ENCODE measurements at places on chromosomes 7 and 10. TPM values are rescaled to one million over a fixed set of nuclear protein-coding genes. Genes with fewer than 3 reads are reported as not detected.

- DNase-seq = no peak
Measured at GRCh38 chr10:80108576-80109239, 23.8 kb upstream of the PLAC9 start.

DNA sequence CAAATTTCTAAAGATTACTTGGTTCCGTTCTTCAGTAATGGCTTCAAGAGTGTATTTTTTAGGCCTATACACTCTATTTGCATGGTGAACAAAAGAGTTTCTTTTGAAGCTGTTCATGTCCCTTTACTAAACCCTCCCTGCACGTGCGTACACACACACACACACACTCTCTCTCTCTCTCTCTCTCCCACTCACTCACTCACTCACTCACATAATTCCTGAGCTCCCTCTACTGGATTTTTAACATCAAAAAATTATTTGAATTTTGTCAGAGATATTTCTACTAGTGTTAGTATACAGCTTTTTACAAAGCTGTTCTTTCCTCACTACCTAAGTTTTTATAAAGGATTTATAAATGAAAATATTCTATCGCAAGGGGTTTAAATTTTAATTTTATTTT is 85.9 kb downstream of the UBE3C start:
- no peak for DNase-seq

Gene HIPK2
- 43.2 TPM for polyA plus RNA-seq

Gene COL1A2
- polyA plus RNA-seq = 33.1 TPM

- DNase-seq = no peak
Measured at GRCh38 chr10:42781893-42782445, 626 bp upstream of the BMS1 start.

Gene CCDC136
- 13.9 TPM for polyA plus RNA-seq

DNA sequence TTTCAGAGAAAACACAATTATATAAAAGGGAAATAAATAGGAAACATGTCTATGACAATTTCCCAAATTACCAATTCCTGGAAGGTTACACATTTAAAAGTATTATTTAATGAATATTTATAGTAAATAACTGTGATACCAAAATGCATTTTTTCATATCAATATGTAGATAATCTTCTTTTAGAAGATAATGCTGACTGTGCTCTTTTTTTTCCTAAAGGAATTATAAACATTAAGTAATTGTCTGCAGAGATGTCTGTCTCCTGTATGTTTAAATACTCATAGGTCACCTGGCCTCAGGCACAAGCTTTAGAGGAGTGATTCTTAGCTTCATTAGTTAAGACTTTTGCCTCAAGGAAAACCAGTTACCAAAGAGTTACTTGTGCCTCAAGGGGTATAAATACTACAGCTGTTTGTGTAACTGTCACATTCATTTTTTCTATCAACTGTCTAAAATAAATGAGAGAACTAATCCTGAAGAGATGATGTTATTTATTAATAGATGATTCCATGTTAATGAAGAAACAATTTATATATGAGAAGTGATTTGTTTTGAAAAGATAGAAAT is 77.1 kb downstream of the DNAJC1 start:
- no peak for DNase-seq

- DNase-seq = no peak
Measured at GRCh38 chr10:80697926-80698325, 160.2 kb downstream of the SH2D4B start.

GRCh38 chr7:99380823-99381663 is 6.5 kb downstream of the ARPC1B start:
- no peak for DNase-seq

DNA sequence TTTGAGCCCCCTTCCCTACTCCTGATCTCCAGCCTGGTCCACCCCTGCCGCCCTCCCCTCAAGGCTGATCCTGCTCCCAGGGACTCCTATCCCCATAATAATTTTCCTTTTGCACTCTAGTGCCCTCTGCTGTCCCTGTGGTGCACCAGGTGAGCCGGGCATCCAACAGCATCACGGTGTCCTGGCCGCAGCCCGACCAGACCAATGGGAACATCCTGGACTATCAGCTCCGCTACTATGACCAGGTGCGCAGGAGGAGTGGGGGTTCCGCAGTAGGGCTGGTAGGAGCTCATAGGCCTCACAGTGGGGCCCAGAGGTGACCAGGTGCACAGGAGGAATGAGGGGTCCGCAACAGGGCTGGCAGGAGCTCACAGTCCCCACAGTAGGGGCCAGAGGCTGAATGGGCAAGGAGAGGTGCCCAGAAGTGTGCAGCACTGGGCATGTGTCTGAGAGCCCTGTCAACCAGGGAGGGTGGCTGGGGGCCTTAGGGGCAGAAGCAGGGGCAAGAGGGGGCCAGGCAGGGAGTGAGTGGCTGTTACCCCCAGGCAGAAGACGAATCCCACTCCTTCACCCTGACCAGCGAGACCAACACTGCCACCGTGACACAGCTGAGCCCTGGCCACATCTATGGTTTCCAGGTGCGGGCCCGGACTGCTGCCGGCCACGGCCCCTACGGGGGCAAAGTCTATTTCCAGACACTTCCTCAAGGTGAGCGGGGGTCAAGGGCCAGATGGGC is 11.7 kb downstream of the EPHB6 start:
- no peak for DNase-seq

- no peak for DNase-seq
Measured at GRCh38 chr10:13784067-13784466, 197.3 kb downstream of the PRPF18 start.

- no peak for DNase-seq
Measured at GRCh38 chr7:158689488-158689887, 15.1 kb downstream of the NCAPG2 start.

DNA sequence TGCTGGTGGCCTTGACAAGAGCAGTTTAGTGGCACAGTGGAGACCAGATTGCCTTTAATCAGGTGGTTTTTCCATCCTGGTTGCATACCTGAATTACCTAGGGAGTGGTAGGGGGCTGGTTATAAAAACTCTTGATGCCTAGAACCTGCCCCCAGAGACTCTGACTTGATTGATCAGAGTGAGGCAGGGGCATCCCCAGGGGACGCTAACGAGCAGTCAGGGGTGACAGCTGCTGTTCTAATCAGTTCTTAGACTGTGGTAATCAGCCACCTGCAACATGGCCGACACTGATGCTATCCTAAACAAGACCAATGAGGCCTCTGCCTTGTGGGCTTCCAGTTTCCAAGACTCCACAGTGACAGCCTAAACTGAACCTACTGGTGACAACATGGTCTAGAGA is 2.0 kb upstream of the OPALIN start:
- DNase-seq = no peak

Gene CAMK1D
- polyA plus RNA-seq = 1.4 TPM

Gene ZNF3
- polyA plus RNA-seq = 11.2 TPM

DNA sequence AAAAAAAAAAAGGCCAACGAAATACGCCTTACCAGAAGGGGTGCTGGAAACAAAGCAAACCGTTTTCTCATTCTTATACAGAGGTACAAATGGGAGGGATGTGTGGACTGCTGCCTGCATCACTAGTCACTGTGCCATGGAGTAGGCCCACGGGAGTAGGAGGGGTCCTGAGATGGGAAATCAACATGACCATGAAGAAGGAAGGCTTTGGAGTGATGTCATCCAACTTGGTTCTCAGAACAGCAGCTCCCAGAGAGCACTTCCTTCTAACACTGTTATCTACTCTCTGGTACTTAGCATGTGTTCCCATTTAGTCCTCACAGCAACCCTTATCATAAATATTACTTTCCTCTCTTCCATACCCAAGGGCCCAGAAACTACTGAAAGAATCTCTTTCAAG is 60.0 kb upstream of the LRGUK start:
- no peak for DNase-seq

DNA sequence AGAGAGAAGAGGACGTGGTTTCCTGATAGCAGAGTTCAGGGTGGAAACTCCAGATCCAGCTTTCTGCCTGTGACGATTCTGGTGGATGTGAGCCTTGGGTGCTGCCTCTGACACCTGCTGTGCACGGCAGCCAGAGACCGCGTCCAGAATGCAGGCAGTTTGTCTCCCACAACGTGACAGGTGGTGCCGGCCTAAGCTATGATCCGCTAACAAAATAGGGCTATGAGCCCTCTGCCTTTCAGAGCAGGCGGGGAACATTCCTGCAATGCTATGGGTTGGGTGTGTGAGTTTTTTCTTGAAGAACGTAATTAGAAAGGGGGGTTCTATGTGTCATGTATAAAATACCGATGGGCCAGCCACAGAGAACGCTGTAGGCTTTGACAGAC is 297.3 kb upstream of the PRKCQ start:
- no peak for DNase-seq

- no peak for DNase-seq
Measured at GRCh38 chr10:22959292-22959691, 31.4 kb downstream of the ARMC3 start.

- no peak for DNase-seq
Measured at GRCh38 chr10:8539056-8539455, 484.6 kb downstream of the GATA3 start.

- no peak for DNase-seq
Measured at GRCh38 chr7:93046641-93047040, 71.1 kb downstream of the SAMD9 start.

DNA sequence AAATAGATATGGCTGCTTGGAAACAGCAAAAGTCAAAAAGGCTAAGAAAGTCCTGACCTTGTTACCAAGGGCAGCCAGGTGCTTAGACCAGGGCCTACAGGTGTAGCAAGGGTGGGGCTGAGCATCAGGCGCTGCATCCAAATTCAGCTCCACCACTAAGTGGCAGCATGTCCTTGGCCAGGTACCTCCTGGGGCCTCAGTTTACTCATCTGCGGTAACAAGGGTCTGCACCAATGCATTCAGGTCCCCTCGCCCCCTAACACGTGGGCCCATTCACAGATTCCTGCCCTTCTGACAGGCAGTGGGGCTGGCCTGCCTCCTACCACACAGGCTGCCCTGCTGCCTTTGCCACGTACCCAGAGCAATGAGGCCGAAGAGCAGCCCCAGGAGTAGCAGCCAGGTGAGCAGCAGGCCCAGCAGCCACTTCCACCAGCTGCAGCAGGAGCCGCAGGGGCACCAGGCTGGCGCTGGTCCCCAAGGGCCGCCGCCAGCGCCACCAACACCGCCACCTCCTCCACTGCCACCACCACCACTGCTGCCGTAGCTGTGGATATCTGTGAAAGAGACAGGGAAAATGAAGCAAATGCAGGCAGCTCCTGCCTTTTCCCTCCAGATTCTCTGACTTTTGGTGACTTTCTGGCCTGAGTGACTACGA is 28.9 kb downstream of the COL17A1 start:
- DNase-seq = no peak

GRCh38 chr10:14433147-14433546 is 102.4 kb upstream of the FRMD4A start:
- DNase-seq = no peak

- no peak for DNase-seq
Measured at GRCh38 chr10:119166118-119166500, 595 bp upstream of the SFXN4 start.

DNA sequence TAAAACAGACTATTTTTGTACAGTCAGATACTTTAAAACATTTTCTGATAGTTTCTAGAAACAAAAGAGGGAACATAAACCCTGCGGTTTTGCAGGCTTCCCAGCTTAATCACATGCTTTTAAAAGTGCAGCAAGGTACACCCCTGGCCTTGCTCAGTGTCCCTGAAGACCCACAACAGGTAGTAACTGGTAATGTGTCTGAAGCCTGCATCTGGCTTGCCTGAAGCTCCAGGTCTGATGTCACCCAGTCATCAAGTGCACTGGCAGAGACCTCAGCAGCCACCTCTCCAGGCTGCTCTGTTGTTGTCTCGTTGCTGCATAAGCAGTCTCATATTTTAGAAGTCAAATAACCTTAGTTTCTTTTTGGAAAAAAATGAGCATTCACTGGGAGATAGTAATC is 376.1 kb upstream of the MTPN start:
- DNase-seq = no peak

Gene DUSP5
- polyA plus RNA-seq = 42.7 TPM

Gene ELOVL3
- 0.17 TPM for polyA plus RNA-seq

DNA sequence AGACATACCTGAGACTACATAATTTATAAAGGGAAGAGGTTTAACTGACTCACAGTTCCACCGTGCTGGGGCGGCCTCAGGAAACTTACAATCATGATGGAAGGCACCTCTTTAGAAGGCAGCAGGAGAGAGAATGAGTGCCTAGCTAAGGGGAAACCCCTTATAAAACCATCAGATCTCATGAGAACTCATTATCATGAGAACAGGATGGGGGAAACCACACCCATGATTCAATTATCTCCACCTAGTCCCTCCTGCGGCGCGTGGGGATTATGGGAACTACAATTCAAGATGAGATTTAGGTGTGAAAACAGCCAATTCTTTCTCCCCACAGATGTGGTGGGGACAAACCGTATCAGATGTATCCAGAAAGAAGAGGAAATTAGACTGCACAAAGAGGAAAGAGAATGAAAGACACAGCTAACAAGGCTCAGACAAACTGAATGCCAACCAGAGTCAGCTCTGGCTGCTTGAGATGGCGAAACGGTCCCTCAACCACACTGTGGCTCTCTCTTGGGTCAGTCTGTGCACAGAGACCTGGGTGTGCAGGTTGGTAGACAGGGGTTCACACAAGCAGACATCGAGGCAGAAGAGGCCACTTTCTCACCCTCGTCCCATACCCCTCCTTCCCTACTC is 375.6 kb downstream of the SFMBT2 start:
- DNase-seq = no peak

DNA sequence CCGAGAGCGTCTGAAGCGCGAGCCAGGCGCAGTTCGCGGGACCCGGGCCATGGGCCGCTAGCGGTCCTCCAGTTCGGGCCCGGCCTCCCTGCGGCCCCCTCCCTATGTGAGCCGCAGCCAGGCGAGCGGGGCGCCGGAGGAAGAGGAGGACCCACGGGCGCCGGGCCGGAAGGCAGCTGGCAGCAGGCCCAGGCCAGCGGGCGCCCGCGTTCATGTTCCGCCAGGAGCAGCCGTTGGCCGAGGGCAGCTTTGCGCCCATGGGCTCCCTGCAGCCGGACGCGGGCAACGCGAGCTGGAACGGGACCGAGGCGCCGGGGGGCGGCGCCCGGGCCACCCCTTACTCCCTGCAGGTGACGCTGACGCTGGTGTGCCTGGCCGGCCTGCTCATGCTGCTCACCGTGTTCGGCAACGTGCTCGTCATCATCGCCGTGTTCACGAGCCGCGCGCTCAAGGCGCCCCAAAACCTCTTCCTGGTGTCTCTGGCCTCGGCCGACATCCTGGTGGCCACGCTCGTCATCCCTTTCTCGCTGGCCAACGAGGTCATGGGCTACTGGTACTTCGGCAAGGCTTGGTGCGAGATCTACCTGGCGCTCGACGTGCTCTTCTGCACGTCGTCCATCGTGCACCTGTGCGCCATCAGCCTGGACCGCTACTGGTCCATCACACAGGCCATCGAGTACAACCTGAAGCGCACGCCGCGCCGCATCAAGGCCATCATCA is 1.1 kb downstream of the ADRA2A start:
- peak; percentile 32 for DNase-seq

DNA sequence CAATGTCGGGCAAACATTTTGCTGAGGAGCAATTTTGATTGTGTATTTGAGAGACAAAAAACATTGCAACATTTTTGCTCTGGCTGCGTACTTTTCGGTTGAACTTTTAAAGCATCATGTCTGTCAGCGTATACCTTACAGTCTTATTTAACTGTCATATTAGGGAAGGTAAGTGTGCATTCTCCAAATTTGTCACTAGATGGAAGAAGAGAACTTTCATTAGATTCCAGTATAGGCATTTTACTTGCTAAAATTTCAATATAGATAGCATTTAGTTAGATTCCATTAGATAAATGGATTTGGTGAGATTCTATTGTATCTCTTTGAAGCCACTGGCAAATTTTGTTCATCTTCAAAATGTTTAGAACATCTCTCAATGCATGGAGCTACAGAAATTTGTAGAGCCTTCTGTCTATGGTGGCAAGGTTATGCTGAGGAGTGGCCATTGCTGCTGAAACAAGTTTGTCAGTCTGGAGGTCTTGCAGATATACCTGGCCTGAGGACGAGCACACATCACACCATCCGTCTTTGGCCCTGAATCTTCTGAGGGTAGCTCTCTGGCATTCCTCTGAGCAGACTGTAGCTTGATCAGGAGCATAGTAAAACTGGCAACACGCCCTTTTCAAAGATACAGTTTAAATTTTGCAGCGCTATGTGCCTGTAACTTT is 437.5 kb upstream of the MBL2 start:
- no peak for DNase-seq

All from heart left ventricle (tissue), 16 donors.